ENCODE measurements at places on chromosomes 1 and 21.

DNA sequence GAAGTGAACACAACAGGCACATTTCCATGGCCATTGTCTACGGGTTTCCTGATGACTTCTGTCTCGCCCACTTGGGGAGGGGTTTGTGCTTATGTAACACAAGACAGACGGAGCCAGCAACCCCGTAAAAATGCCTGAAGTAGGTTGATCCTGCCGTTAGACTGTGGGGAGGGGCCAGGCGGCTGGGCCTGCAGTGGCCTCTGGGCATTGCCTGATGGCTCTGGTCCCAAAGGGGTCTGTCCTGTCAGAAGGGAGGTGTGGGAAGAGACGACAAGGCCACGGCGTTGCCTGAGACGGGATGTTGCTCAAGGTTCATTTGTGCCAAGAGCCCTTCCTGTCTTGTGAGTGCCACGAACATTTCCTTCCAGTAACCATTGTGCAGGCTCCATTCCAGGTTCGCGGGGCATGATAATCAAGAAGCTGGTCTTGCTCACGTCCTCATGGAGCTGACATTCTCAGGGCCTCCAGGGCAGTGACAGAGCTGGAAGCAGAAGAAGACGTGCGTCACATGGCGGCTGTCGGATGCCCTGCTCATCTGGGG is 44.7 kb downstream of the ABCG1 start:
- no peak for DNase-seq

- DNase-seq: no peak
Measured at GRCh38 chr1:34267326-34267725, 90.6 kb downstream of the C1orf94 start.

DNA sequence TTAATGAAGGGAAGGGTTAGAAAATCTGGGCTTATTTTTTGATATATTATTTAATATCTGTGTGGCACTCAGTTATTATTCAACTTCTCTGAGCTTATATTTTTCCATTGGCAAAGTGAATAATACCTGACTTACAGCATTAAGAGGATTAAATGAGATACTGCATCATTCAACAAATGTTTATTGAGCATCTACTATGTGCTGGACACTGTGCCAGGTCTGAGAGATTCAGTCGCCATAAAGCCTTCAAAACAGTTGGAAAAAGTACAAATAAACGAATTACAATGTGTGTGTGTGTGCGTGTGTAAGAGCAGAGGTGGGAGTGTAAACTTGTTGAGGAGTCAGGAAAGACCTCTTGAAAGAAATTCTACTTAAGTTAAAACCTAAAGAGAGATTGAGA is 87.9 kb upstream of the CD53 start:
- DNase-seq: no peak

GRCh38 chr1:25091658-25092057 is 140.6 kb downstream of the SYF2 start:
- DNase-seq: no peak

- DNase-seq: no peak
Measured at GRCh38 chr1:4058706-4059105, 158.6 kb upstream of the C1orf174 start.

DNA sequence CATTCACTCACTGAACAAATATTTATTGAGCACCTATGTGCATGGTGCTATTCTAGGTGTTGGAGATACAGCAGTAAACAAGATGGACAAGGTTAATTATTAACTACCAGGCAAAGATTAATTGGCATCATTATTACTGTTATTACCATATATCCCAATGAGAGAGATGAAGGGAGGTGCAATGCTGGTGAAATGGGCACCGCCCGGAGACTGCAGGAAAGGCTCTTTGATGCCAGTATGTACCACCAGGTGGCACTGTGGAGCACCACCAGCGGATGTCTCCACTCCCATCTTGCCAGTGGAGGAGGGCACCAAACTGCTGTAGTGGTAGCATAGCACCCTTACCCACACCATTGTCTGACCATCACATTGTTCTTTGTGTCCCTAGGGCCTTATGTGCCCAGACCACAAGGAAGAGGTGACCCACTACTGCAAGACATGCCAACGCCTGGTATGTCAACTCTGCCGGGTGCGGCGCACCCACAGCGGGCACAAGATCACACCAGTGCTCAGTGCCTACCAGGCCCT is 3.0 kb downstream of the TRIM46 start:
- peak; percentile 75 for DNase-seq

DNA sequence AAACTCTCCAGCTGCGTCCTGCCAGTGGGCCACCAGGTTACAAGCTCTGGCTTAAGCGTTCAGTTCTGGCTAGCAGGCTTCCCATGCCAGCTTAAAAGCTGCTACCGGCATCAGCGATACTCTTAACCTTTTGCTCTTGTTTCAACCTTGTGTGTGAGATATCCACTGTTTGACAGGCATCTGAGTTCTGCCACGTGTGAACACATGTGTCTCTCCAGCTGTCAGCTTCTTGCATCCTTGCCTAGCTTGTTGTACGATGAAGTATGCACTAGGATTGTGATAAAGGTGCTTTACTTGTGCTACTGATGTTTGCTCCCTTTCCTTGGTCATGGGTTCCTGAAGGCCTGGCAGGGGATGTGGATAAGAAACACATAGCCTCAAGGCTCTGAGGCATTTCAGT is 201.6 kb downstream of the PRDM2 start:
- DNase-seq: no peak

- DNase-seq: no peak
Measured at GRCh38 chr1:84995484-84996334, 1.2 kb downstream of the MCOLN2 start.

DNA sequence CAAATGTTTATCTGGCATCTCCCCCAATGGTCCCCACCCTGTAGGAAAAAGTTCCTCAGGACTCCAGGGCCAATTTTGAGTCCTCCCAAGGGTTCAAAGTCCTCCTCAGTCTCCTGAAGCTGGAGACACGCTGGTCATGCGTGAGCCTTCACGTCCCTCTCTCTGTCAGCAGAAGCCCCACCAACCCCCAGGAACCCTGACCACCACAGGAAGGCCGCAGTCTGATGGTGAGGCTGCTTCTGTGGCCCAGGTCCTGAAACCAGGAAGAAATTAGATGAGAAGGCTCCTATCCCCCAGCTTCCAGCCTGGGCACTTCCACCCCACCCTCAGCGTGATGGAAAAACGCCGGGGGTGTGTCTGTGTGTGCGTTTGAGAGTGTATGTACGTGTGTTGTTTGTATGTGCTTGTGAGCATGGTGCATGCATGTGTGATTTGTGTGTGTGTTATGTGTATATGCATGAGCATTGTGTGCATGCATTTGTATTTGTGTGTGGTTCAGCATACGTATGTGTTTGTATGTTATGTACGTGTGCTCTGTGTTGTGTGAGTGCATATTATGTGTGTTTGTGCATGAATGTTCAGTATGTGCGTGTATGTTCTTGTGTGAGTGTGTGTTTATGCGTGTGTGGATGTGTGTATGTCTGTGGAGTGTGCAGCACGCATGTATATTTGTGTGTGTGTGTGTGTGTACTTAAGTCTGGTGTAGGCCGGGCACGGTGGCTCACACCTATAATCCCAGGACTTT is 92.5 kb downstream of the SIK1 start:
- no peak for DNase-seq

All from stimulated activated CD4-positive, alpha-beta T cell treated with anti-CD3 and anti-CD28 coated beads, Interleukin-15, amount 100 ng/mL, for 1 hour (primary cell).